C1 segment of cervical spinal cord (tissue), 14 donors: ENCODE measurements at places on chromosomes 3 and 15.

DNA sequence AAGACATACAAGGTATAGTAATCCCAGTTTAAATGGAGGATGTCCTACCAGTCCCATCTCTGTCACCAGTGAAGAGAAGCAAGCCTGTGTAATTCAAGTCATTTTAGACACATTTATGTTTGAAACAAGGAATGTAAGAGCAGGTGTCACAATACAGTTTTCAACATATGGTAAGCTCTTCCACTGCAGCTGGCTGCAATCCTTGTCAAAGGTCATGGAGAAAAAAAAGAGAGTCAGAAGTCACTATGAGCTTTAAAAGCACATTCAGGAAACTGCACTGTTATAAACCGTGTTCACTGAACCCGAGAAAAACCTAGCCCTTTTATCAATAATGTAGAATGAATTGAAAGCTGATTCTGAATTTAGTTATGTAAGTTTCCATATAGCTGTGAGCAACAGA lies 206.4 kb downstream of the NAALADL2 start:
- no peak for DNase-seq

- no peak for DNase-seq
Measured at GRCh38 chr3:99949956-99950670, 132.5 kb downstream of the CMSS1 start.

- peak; percentile 29 for DNase-seq
Measured at GRCh38 chr15:69919816-69920215, 177.9 kb downstream of the TLE3 start.

DNA sequence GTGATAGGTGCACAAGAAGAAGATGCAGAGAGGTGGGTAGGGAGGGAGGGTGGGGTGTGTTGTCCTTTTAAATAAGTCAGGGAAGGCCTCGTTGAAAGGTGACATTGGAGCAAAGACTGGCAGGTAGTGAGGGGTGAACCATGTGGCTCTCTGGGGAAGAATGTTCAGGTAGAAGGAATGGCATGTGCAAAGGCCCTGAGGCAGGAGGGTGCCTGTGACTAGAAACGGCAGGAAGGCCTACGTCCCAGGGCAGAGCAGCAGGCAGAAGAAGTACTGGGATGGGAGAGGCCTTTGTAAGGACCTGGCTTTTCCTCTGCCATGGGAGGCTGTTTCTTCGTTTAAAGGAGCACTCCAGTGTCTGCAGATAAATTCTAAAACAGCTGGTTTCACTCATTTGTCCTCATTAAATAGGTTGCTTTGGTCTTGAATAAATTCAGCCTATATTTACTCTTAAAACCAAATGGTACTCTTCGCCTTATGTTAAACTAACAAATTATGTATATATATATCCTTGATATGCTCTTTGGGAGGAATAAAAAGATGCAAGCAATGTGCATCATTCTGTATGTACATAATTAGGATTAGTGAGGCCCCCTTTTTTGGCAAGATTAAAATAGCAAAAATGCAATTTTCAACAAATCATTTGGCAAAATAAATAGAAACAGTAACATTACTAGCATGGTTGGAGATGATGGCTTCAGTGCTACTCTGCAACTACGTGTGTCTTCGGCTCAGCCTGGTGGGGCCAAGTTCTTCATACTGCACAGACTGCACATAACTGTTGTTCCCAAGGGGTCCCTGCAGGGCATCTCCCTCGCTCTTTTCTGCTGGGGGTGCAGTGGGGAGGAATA lies 151.4 kb downstream of the KLF13 start:
- no peak for DNase-seq

DNA sequence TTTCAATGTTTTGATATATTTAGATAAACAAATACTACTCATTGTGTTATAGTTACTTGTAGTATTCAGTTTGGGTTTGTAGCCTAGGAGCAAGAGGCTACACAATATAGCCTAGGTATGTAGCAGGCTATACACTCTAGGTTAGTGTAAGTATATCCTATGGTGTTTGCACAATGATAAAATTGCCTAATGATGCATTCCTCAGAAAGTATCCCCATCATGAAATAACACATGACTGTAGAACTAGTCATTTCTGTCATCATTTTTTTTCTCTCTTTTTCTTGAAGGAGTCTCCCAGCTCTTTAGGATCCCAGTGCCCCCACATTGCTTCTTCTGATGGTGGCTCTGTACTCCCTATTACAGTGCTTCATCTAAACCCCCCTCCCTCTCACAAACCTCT lies 157.7 kb upstream of the CADPS start:
- DNase-seq, result no peak

DNA sequence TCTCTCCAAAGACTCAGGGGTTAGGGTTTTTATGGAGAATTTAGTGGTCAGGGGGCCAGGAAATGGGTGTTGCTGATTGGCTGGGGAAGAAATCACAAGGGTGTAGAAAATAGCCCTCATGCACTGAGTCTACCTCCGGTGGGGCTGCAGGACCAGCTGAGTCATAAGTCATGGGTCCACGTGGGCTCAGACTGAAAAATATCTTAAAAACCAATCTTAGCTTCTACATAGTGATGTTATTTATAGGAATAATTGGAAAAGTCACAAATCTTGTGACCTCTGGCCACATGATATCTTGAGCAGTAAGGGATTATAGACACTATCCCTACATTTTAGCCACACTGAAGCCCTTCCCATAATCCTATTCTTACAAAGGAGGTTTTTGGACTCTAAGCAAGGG lies 224.0 kb downstream of the DPH6 start:
- DNase-seq, result no peak

DNA sequence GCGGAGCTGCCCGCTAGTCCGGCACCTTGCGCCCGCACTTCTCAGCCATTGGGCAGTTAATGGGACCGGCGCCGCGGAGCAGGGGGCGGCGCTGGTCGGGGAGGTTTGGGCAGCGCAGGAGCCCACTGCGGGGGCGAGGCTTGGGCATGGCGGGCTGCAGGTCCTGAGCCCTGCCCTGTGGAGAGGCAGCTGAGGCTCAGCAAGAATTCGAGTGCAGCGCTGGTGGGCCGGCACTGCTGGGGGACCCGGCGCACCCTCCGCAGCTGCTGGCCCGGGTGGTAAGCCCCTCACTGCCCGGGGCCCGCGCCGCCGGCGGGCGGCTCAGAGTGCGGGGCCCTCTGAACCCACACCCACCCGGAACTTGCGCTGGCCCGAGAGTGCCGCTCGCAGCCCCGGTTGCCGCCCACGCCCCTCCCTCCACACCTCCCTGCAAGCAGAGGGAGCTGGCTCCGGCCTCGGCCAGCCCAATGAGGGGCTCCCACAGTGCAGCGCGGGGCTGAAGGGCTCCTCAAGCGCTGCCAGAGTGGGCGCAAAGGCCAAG lies 835.0 kb downstream of the TBL1XR1 start:
- DNase-seq, result no peak

DNA sequence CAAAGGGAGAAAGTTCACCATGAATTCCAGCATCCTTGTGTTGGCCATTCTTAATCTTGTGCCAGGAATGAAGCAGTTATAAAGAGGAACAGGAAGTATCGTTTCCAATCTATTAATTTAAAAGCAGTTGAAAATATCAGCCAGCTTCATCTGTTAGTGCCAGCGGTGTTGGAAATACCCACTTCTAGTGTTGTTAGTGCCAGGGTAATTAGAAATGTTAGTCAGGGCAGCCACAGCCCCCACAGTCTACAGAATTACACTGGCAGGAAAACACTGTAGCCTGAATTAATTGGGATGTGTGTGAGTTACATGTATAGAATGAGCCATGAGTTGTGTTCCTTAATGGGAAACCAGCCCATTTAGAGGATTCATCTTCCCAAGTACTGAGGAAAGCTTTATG lies 127.8 kb downstream of the GHSR start:
- DNase-seq, result no peak

DNA sequence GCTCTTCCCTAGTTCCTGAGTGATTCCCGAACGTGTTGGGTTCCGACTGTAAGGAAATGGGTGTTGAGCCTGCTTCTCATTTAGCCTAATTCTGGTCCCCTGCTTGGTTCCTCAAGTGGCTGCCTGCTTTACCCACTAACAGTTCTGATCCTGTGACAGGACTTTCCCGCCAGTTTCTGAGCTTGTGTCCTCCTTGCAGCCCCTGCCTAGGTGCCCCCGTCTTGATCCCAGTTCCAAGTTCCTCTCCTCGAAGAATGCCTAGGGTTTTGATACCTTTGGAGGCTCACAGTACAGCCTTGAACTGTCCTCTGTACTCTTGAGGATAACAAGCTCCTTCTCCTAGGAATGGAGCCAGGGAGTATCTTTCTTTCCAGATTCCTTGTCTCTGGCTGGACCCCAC lies 12.0 kb upstream of the RASGRF1 start:
- no peak for DNase-seq

- no peak for DNase-seq
Measured at GRCh38 chr3:9108876-9109567, 140.4 kb downstream of the SRGAP3 start.

GRCh38 chr15:78988361-78988911 lies 43.6 kb upstream of the CTSH start:
- DNase-seq, result peak; percentile 51

DNA sequence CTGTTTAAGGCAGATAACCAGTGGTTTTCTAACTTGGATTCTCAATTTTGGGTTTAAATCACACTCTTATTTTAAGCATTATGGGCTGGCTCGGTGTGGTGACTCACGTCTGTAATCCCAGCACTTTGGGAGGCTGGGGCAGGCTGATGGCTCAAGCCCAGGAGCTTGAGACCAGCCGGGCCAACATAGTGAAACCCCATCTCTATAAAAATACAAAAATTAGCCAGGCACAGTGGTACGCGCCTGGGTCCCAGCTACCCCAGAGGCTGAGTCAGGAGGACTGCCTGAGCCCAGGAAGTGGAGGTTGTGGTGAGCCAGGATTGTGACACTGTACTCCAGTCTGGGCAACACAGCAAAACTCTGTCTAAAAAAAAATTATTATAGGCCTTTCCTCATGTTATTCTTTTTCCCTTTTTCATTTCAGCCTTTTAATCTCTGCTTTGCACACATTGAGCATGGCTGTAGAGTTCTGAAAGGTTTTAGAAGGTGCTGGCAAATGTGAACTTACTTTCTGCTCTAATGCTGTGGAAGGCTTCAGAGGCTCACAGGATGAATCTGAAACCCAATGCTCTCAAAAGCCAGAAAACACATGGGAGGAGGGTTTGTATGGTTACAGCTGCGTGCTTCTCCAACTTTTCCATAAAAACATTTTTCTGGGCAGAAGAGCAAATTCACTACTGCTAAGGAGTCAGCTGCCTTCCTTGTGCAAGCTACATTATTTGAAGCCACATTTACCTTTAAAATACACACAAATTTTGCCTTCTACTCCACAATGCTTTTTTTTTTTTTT lies 32.5 kb downstream of the CHAC1 start:
- DNase-seq, result no peak

- no peak for DNase-seq
Measured at GRCh38 chr3:9862391-9863057, 17.5 kb downstream of the CIDEC start.

GRCh38 chr3:116354382-116354781 lies 90.9 kb downstream of the LSAMP start:
- DNase-seq, result no peak

DNA sequence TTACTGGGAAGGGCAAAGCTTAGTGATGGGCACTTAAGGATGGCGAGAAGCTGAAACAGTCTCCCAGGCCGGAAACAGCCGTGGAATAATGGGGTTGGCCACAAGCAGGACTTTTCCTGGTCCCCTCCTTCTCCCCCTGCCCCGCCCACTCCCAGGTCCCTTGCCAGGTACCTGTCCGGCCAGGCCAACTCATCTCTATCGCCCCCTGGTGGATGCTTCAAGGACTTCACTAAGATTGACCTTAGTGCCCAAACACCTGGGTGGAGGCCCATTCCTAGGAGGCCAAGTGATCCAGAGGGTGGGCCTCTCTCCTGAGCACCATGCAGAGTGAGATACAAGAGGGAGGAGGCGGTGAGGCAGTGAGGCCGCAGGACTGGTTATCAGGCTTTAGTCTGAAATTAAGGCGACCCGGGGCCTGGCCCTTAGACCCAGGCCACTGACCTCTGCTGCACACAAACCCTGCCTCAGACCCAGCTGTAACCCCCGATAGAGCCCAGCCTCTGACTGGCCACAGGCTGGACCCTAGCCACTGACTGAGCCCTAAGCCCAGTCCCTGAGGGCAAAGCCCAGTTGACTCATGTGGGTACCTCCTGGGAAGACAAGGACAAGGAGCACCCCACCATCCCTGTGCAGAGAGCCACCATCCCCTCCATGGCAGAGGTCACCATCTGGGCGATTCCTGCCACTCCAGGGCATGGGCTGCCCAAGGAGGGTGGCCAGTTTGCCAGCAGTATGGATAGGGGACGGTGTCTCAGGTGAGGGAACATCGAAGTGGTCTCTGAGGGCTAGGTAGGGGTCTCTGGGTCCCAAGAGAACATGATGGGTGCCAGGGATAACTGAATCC lies 37.6 kb downstream of the VIPR1 start:
- DNase-seq, result no peak

DNA sequence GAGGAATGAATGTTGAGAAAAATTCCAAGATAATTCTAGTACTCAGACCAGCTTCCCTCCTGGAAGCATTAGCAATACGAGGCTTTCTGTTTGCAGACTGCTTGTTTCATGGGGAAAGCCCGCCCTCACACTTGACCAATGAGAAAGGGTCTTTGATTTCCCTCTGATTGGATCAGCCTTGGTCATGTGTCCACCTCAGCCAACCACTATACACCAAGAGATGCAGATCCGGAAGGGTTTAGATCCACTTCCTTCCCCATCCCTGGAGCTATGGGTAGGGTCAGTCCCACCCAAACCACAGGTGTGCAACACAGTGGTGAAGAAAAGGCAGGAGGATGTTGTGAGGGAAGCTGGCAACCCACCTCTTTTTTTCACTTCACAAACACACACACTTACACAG lies 154.7 kb downstream of the SV2B start:
- DNase-seq, result no peak

GRCh38 chr3:149536429-149536828 lies 61.9 kb downstream of the TM4SF4 start:
- peak; percentile 44 for DNase-seq
